ENCODE measurements at places on chromosomes 11 and 22.

DNA sequence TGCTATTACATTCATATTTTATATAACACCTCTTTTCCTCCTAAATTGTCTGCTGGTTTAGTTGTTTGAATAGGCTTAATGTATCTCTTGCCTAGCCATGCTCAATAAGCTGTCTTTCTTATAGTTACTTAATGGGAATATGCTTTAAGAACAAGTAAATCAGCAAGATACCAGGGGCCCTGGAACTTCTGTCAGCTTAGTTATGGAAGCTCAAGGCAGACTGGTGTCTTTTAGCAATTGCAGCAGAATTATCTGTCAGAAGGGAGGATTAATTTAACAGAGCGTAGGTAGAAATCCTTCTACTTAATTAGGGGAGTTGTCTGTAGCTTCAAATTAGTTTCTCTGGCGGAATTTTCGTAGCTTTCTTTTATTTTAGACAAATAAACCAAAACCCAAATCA, 94.9 kb downstream of the C11orf91 start:
- no peak for DNase-seq

- DNase-seq: no peak
Observed at GRCh38 chr11:16191868-16192240, 164.5 kb downstream of the SOX6 start.

GRCh38 chr22:47422736-47423135, 660.3 kb downstream of the TBC1D22A start:
- DNase-seq: no peak

- no peak for DNase-seq
Observed at GRCh38 chr11:708511-708910, 2.5 kb downstream of the EPS8L2 start.

DNA sequence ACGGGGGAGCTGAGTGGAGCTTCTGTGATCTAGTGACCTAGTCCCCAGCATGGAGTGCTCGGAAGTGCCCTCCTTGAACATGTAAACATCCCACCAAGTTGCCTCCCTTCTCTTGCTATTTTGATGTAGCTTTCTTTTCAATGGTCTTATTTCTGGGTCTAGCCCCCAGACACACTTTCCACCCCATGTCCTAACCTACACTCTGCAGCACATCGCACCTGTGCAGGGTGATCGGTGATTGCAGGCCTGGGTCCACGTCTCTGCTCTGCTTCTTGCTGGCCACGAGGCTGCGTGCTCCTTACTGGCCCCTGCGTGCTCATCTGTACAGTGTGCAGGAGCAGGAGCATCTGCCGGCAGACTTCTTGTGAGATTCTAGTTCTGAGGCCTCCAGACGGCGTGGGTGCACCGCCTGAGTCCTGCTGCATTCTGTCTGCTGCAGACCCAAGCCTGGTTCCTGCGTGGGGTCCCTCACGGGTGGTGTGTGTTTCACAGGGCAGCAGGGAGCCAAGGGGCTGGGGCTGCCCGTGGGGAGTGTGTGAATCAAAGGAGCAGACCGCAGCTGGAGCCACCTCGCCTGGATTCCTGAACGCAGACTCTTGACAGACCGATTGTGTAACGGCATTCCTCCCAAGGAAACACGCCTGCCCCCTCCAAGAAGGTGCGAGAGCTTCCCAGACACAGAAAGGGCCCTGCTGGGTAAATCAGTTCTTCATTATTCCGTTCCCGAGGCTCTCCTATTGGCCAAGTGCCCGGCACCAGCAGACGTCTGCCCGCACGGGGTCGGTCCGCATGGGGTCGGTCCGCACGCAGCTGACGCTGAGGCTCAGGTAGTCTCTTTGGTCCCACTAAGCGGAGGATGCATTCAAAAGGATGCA, 44.4 kb upstream of the MYEOV start:
- no peak for DNase-seq

DNA sequence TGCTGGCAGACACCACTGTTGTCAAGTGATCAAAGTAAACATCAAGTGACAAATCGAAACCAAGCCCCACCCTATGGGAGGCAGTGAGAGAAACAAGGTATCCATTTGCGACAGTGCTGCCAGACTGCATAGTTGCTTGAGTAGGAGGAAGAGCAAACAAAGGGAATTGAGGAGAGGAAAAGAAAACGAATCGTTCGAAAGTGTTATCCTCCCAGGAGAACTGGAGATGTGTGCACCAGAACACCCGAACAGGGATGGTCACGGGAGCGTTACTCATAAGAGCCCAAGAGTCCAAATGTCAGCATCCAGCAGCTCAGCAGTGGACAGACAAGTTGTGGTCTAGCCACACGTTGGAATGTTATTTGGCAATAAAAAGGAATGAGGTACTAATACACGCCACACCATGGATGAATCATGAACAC, 58.4 kb upstream of the NUP50 start:
- no peak for DNase-seq

- DNase-seq: no peak
Observed at GRCh38 chr11:17927041-17927440, 85.8 kb downstream of the SERGEF start.

DNA sequence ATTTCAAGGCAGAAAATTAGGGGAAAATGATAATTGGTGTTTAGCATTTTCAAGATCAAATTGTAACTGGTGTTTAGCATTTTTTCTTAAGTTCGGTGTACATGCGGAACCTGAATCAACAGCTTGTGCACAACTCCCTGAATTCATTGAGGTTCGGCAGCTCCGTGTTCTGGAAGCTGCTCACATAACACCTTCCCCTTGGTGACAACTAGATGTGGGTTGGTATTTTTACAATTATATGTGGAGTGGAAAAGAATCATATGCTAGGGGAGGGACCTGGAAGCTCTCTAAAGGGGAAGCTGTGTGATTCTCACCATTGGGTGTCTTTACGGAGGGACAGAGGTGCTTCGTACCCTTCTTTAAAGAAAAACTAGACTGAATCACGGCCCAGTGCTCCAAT, 199.0 kb upstream of the MTNR1B start:
- DNase-seq: no peak

- DNase-seq: no peak
Observed at GRCh38 chr11:123251657-123252344, 56.8 kb upstream of the CLMP start.

DNA sequence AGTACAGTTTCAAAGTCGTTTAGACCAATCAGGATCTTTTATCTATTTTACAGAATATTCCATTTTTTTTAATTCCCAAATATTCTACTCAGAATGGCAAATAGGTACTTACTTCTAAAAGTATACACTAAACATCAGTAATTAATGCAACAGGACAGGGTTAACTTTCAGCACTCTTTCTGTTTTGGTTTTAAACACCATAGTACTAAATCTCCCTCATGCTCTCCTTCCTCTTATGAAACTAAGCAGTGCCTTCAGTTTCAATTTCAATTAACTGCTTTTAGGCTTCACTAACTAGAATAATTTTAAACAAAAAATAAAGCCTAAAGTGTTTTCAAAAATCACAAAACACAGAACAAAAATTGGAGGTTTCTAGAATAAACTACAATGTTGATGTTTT, 57.9 kb downstream of the NOX4 start:
- DNase-seq: no peak

DNA sequence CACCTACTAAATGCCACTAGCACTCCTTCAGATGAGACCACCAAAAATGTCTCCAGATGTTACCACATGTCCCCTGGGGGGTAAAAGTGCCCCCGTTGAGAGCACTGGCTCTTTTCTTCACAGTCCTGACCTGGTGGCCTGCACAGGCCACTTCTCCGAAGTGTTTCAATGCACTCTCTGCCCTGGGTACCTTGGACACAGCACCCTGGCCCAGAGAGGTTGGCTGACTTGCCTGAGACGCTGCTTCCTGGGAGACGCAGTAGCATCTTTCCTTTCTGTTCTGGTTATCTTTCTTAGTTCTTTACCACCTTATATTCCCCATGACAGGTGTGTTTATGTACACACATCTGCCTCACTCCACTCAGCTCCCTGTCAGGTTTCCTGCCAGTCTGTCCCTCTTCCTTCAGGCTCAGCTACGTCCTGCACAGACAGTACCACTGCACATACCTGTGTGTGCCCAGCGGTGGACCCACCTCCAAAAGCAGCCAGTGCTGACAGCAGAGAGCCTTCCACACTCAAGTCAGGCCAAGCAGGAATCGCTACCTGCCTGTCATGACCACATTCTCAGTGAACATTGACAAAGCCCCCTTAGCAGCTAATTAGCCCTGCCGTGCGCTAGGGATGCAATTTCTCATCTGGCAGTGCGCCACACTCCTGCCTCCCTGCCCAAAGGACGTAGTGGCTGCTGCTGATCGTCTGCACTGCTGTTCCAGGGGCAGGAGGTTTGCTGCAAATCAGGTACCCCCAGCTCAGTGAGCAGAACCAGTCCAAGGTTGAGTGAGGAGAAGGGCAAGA, 39.0 kb downstream of the FAM83F start:
- DNase-seq: no peak

GRCh38 chr11:35629511-35629910, 11.3 kb downstream of the FJX1 start:
- DNase-seq: no peak

- DNase-seq: no peak
Observed at GRCh38 chr11:103887001-103887658, 149.3 kb upstream of the DDI1 start.

Data from activated CD4-positive, alpha-beta T cell treated with anti-CD3 and anti-CD28 coated beads, Interleukin-2, amount 50 U/mL, for 4 hours (primary cell).